Keratinocyte (primary cell): ENCODE measurements at places on chromosomes 2 and 18.
A peak's percentile ranks its signal among the peaks of the same experiment; 100 is the strongest.

GRCh38 chr2:30628341-30628740 lies 178.9 kb downstream of the CAPN13 start:
- no peak for DNase-seq

DNA sequence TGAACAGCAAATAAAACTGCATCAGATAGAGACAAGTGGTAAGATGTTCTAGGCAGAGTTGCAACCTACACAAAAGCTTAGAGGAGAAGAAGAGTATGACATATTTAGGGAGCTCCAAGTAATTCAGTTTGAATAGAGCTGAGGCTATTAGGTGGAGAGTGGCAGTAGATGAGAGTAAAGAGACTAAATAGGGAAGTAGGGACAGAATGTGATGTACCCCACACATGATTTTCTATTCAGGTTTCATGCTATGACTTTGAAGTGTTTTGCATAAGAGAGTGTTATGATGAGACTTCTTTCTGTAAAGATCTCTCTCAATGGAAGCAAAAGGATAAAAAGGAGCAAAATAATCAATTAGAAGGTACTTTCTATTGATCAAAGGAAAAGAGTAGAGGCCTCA lies 206.8 kb upstream of the ERBB4 start:
- DNase-seq: no peak

- DNase-seq: no peak
Observed at GRCh38 chr2:150063432-150063889, 424.0 kb downstream of the RND3 start.

DNA sequence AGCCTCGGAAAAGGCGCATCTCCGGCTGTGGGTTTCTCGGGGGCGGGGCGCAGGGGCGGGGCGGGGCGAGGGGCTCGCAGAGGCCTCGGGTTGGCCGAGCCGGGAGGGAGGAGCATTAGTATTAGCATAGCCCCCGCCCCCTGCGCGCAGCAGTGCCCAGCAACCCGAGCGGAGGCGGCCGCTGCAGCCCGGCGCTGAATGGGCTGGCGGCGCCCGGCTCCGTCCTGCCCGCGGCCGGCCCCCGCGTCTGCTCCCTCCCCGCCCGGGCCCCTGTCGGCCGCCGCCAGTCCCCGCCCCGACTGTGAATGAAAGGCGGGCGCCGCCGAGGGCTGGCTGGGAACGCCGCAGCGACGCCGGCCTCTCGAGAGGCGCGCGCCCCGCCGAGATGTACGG lies at the start of gene EFR3B:
TSS of gene EFR3B (plus strand) at position 149 of the 393 bp plus-strand sequence. CDS start at position 386, 237 bp downstream.
- DNase-seq: peak; percentile 11

DNA sequence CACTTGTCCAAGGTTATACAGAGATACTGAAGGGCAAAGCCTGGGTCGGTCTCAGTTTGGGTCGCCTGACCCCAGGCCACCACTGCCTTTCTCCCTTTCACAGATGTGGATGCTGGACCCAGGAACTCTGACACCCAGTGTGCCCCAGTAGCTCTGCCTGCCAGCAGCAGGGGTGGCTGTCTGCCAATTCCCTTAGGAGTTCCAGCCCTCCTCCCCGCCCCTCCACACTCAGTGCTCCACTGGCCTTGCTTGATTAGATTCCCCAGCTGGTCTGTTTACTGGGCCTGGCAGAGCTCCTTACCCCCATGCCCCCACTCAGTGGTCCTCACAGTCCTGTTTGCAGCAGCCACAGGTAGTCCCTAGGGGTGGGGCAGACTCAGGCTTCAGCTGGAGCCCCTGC lies 75.5 kb downstream of the NPAS2 start:
- no peak for DNase-seq

DNA sequence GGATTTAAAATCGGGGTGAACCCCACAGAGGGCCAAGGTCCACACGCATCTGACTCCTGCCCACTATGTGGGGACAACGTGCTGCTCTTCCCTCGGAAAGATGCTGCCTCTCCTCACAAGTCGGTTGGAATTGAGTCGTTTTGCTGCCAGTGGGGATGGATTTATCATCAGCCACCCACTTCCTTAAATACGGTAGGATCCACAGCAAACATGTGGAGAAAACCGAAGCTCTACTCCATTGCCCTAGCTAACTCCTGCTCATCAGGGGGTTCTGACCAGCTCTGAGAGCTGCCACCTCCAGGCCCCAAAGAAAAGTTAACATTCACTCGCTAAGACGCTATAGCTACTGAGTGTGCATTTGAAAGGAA lies 80.9 kb downstream of the CHRNA1 start:
- DNase-seq: no peak

GRCh38 chr2:32523686-32524085 lies 104.2 kb upstream of the TTC27 start:
- no peak for DNase-seq

DNA sequence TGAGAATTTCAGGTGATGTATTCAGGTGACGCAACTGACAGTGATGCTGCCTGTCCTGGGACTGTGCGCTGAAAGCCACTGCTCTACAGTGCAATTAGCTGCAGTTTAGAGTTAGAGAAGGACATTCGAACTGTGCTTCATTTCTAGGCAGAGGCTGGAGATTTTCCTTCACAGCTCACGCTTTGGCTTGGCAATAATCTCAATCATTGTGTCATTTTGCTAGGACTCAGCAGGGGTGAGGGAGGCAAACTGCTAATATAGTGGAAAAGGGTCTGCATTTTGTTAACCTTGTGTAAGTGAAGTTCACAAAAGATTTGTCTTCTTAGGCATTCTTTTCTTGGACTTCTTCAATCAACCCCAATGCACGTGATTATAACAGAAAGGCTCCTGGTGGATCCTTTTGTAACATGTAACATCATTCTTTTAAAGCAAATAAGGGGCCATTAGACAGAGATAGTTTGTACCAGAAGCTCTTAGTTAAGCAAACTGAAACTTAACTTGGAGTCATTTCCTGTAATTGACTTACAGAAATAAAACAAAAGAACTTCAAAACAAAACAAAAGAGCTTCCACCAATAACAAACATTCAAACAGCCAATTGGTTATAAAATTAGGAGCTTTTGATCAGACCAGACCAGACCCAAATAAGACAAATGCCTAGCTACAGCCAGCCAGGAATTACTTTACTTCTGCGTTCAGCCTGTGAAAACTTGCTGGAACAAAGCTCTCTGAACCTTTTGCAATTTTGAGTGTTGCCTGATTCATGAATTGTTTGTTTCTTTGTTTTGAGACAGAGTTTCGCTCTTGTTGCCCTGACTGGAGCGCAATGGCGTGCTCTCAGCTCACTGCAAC lies 1376.3 kb upstream of the CELF4 start:
- no peak for DNase-seq

GRCh38 chr2:8101614-8102277 lies 580.1 kb upstream of the ID2 start:
- DNase-seq: no peak

GRCh38 chr2:98489486-98489885 lies 44.8 kb downstream of the INPP4A start:
- no peak for DNase-seq

GRCh38 chr18:59067873-59068272 lies 71.8 kb upstream of the SEC11C start:
- DNase-seq: no peak

DNA sequence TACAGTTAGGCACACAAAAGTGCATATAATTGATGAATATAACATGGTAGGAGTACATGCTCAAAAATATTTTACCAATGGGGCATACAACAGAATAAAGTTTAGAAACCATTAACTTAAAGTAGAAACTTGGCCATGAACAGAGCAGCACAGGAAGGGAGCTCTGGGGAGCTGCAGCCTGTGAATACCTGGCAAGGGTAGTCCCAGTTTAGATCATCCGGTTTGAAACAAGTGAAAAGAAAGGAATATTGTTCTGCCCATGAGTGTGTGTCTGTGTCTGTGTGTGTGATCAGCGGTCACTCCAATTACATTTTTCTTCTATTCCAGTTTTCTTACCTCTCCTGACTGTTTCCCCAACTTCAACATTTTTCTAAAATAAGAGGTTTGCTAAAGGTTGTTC lies 233.0 kb downstream of the ALK start:
- DNase-seq: no peak

GRCh38 chr2:97961534-97961933 lies 34.2 kb downstream of the TMEM131 start:
- DNase-seq: no peak

DNA sequence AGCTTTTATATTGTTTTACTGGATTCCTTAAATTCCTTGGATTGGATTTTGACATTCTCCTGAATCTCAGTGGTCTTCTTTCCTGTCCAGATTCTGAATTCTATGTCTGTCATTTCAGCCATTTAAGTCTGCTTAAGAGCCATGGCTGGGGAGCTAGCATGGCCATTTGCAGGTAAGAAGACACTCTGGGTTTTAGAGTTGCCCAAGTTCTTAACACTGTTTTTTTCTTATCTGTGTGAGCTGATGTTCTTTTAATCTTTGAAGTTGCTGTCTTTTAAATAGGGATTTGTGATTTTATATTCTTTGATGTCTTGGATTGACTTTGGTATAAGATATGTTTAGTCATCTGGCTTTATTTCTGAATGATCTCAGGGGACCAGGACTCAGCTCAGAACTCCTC lies 677.2 kb downstream of the CCDC85A start:
- DNase-seq: no peak

GRCh38 chr2:229261599-229261998 lies 9.5 kb downstream of the PID1 start:
- no peak for DNase-seq

- no peak for DNase-seq
Observed at GRCh38 chr2:236579746-236580315, 10.2 kb downstream of the ACKR3 start.

GRCh38 chr2:49938268-49938667 lies 784.0 kb upstream of the FSHR start:
- no peak for DNase-seq

DNA sequence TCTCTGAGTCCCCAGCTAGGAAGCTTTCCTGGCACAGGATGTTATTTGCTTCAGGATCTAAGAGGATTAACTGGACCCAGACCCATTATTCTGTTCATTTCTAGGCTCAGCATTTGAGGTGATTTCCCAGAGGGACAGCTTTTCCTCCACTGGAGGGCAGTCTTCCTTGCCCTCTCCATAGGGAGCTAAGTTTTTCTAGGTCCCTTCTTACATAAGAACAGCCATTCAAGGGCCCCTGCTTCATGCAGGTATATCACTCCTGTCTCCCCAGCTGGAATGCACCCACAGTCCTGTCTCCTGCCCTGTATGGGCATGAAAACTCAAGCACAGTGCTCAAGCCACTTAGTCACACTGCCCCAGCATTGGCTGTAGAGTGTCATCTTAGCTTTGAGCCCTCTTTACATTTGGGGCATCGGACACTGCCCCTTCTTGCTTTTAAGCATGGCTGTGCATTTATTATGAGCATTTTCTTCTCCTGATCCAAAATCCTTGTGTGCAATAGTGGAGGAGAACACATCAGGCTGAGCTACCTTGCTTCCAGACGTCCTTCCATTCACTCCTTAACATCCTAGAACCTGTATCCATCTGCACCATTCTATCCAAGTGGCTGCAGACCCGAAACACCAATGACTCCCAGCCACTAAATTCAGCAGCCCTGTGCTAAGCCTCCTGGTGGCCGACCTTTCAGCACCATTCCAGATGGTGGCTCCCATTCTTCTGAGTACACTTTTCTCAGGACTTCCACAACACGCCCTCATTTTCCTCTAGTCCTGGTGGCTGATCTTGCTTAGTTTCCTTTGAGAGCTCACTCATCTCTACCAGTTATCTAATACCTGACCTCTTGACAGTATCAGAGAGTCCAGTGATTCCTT lies 80.0 kb downstream of the COPS8 start:
- DNase-seq: no peak

DNA sequence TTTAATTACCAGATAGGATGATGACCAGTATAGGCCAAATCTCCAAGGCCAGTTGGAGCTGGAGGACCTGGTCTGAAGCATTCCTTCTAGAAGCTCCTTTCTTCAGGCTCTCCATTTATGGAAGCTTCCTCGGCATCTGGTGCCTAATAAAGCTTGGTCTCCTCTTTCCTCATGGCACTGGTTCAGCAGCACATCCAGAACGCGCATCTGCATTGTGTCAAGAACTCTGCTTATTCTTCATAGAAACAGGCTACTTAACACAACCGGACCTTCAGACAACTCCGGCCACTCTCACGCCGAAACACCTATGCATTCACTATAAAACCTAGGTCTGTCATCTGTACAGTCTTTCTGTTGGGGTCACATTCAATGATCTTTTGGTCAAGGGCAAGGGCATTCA lies 99.8 kb downstream of the COL6A3 start:
- no peak for DNase-seq
